ENCODE measurements at places on chromosomes 5 and 9. TPM values are rescaled to one million over a fixed set of nuclear protein-coding genes. Genes with fewer than 3 reads are reported as not detected.

The C5orf58 gene
- 0.43 TPM for polyA plus RNA-seq

The SPINK5 gene
- polyA plus RNA-seq, result 1.5 TPM

The CCL21 gene
- polyA plus RNA-seq, result 198 TPM

The CD74 gene
- polyA plus RNA-seq, result 153 TPM

The MPDZ gene
- 72.2 TPM for polyA plus RNA-seq

The CSF1R gene
- polyA plus RNA-seq, result 26.5 TPM
